Spinal cord (tissue), 10 donors: ENCODE measurements at places on chromosomes 6 and 20.

- DNase-seq: no peak
These were observed 6.7 kb upstream of the ACSS1 start for GRCh38 chr20:25064561-25065071.

GRCh38 chr6:81909162-81909561, 156.7 kb upstream of the TENT5A start:
- DNase-seq: no peak

- DNase-seq: no peak
These were observed 73.8 kb upstream of the CCN6 start for GRCh38 chr6:111980143-111980542.

DNA sequence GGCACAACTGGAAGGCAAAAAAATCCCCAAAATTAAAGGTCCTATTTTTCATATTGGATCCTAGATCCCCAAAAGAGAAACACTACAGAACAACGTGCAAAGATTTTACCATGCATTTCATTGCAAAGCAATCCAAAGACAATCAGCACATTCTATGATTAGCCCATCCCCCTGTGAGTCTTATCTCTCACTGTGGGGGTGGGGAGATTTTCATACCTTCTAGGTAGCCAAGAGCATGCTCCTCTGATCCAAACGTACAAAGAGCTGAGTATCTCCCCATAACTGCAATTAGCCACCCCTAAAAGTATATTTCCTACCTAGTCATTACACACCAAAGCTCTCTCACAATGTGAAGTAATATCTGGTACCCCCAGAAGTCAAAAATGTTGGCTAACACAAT, 22.2 kb upstream of the ENTPD6 start:
- DNase-seq: no peak

DNA sequence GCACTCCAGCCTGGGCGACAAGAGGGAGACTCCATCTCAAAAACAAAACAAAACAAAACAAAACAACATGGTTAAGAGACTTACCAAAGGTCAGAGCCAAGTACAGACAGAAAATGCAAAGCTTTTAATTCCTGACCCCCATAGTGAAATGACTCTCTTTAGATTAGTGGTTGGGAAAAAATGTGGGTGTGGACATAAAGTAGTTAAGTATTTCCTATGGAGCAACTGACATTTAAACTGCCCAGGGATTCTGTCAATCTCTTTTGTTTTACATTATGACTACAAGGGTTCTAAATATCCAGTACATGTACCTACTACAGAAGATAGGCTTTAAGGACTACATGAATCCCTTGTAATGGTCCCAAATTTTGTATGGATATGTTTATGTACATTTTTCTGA, 75.1 kb downstream of the IRAK1BP1 start:
- DNase-seq: no peak

- no peak for DNase-seq
These were observed 78.6 kb downstream of the INSM1 start for GRCh38 chr20:20446425-20447015.

- DNase-seq: no peak
These were observed 20.1 kb downstream of the SLCO4A1 start for GRCh38 chr20:62662422-62662821.
